Thoracic aorta (tissue), 2 donors: ENCODE measurements at places on chromosomes 5 and 9. TPM values are rescaled to one million over a fixed set of nuclear protein-coding genes. Genes with fewer than 3 reads are reported as not detected.

The TMEM252 gene
- total RNA-seq = not detected

The WDR38 gene
- not detected for total RNA-seq

The SVEP1 gene
- 53.6 TPM for total RNA-seq

The ARL14EPL gene
- total RNA-seq = 1.7 TPM

The CAMK4 gene
- 3.8 TPM for total RNA-seq

The WDR31 gene
- 2.4 TPM for total RNA-seq
